Muscle of back (tissue), 13 donors: ENCODE measurements at places on chromosomes 5 and 9. TPM values are rescaled to one million over a fixed set of nuclear protein-coding genes. Genes with fewer than 3 reads are reported as not detected.
A peak's percentile ranks its signal among the peaks of the same experiment; 100 is the strongest.

DNA sequence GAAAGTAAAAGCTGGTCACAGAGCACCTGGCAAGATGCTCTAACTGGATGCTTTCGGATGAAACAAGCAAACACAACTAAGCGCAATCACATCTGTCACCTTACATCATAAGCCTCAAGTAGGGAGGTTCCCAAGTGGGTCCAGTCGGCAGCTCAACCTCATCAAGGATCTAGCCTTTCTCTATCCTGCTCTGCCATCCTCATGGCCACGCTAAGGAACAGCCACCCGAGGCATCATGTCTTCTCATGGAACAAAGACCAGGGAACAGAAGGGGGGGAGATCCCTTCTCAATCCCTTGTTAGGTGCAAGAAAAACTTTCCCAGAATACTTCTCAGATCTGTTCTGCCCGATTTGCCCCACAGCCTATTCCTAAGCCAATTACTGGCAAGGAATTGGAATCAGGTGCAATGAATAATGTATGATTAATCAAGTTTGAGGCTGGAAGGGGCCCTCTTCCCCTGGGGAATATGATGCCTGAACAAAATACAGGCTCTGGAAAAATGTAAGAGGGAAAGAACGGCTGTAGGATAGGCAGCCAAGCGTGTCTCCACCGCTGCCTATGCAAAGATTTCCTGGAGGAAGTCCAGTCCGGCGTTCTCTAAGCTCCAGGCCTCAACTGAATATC, 1.3 kb upstream of the HABP4 start:
- no peak for DNase-seq

GRCh38 chr9:100308965-100309564, 43.7 kb downstream of the TEX10 start:
- no peak for DNase-seq

DNA sequence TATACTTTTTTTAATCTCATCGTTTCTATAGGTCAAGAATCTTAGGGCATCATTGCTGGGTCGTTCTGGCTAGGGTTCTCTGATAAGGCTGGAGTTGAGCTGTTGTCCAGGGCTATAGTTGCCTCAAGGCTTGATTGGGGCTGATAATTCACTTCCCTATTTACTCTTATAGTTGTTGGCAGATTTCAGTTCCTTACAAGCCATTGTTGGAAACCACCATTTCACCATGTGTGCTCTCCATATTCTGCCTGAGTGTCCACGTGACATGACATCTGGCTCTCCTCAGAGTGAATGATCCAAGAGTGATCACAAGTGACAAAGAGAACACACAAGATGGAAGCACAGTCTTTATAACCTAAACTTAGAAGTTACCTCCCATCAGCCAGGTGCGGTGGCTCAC, 852.2 kb downstream of the EFNA5 start:
- DNase-seq: no peak

DNA sequence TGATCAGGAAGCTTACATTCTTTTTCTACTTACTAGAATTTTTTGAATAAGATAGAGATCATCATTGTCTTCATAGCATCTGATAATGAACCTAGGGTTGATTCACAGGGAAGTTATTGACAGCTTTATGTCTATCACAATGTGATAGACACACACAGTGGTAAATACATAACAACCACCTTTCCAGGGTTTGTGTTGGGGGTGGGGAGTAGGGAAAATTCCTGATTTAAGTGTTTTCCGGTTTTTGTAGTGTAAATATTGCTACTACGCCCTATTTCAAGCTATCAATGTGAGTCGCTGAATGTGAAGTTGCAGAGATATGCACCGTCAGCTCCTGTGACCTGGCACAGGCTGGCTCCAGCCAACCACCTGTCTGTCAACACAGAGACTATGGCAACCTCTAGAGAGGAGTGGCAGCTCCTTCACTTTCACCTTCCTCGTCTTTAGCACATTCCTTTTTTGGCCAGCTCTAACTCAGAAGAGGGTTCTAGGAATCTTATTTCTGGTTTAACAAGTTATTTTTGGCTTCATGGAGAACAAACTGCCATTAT, 224.9 kb downstream of the MAT2B start:
- DNase-seq: no peak

GRCh38 chr5:124079062-124079461, 567.1 kb downstream of the CSNK1G3 start:
- no peak for DNase-seq

DNA sequence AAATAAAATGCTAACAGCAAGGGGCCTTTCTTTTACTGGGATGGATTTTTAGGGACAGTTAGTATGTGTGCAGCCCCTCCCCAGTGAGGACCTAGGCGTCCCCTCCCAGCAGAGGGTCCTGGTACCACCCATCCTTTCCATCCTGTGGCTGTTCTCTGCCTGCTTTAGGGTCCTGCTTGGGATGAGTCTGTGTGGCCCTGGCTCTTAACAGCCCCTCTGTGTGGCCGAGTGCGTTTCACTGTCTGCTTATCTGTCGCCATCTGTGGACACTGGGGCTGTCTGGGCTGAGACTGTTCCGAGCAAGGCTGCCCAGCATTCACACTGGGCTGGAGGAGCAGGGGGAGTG, 17.0 kb downstream of the WNK2 start:
- no peak for DNase-seq

- no peak for DNase-seq
Observed at GRCh38 chr5:57601996-57602395, 119.4 kb upstream of the ACTBL2 start.

DNA sequence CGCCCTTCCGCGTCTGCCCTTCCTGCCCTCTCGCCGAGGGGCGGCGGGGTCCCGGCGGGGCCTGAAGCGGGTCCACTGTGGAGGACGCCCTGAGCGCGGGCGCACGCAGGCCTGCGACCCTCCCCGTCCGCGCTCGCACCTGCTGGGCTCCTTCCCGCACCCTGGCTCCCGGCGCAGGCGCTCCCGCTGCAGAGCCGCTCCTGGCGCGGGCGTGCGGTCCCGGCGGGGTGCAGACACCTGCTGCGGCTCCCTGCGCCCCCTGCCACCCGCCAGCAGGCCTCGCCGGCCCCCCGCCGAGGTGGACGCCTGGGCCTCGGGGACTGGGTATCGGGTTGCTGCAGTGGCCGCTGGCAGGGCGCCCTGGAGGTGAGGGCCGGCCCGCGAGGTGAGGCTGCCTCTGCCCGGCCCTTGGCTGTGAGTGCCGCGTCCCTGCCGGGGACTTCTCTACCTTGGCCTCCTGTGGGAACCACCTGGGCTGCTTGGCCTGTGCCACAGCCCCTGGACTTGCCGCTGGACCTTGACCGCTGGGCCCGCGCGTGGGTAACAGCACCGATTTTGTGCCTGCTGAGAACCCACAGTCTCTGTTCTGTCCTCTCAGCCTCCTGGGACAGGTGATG, 627 bp downstream of the ARRDC1 start:
- no peak for DNase-seq

DNA sequence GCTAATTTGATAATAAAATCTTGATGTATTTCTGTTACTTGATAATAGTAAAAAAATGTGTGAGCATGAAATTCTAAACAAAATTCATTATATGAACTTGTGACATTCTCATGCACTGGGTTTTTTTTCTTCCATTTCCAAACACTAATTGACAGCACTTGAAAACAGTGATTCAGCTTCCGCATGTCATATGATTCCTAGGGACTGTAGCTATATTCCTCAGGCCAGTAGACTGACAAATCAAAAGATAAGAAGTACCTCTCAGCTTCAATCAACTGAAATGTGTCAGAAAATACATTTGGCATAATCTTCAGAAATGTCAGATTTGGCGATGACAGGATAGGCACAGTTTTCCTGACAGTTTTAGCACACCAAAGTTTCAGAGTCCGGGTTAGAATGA, 52.5 kb downstream of the EFNA5 start:
- DNase-seq: no peak

- DNase-seq: no peak
Observed at GRCh38 chr5:81234299-81234698, 1.2 kb downstream of the CKMT2 start.

DNA sequence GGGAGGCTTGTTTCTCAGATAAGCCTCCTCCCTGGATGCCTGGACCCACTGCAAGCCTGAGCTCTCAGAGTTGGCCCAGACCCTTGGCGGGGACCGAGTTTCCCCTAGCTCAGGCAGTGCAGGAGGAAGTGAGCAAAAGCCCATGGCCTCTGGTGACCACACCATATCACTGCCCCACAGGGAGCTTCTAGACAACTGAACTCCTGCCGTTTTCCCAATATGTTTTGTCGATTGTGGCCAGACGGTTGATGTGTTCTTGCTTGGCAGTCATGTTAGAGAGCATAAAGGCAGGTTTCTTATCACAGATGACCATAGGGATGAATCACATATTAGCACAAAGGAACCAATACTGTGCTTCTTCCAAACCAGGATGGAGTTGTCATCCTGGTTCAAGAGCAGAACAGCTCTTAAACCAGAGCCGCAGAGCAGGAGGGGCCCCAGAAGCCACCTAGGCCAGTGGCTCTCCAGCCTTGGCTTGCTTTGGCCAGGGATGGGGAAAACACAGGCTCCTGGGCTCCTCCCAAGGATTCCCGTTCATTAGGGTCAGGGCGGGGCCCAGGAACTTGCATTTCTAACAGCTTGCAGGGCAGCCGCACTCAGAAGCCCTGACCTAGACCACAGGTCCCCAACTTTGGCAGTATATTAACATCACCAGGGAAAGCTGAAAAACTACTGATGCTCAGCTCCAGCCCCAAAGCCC, 113.1 kb upstream of the TBC1D2 start:
- DNase-seq: no peak

DNA sequence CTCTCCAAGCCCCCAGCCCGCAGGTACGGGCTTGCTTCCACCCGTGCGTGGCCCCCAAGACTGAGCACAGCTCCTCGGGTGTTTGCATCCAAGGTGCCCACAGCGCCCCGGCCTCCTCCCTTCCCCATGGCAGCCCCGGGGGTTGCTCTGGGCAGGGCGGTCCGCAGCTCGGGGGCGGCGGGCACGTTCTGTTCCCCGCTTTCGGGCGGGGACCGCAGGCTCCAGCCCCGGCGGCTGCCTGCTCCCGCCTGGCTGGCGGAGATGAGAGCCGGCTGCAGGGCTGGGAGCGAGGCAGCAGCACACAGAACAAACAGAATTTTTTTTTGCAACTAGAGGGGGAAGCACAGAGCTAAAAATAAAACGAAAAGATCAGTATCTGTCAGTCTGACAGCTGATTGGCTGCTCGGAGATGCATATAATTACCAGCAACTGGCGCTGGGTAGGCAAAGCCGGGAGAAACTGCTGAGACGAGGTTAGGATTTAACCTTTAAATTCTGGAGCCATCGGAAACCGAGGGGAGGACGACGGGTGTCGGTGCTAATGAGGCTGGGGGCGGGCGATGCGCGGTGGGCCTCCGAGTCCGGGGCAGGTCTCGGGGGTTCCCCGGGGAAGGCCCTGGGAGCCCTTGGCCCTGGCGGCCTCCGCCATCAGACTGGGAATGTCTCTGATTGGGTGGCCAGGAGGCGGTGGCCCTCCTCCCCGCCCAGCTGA, 142.7 kb upstream of the IER5L start:
- DNase-seq: peak; percentile 91

DNA sequence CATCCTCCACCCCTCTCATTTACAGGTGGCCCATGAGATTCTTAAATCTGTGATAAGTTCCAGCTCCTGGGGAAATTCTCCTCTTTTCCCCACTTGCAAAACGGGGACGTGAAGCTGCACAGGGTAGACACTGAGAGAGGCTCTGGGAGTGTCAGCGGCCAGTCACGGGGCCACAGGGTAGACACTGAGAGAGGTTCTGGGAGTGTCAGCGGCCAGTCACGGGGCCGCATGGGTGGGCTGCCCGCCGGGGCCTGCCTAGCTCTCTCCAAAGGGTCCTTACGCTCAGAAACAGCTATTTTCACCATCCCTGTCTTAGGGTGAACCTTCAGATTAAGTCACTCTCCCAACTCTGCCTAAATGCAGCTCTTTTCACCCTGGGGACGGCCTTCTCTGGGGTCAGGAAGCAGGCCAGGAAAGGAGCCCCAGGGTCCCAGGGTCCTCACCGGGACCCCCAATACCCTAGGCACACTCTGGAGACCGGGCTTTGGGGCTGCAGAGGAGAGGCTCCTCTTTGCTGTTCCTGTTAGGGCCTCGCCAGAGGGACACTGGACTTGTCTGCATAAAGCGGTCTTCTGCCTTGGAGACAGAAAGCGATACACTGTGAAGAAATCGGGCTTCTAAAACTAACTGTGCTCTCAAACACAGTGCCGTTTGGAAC, 1.5 kb downstream of the FAM78A start:
- no peak for DNase-seq

DNA sequence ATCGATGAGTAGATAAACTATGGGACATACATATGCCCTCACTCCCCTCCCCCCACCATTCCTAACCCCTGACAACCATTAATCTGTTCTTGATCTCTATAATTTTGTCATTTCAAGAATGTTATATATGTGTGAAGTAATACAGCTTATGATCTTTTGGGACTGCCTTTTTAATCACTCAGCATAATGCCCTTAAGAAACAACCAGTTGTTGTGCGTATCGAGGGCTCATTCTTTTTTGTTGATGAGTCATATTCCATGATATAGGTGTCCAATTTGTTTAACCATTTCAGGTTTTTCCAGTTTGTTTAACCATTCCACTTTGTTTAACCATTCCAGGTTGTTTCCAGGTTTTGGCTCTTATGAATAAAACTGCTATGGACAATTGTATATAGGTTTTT, 75.6 kb downstream of the ARHGEF28 start:
- no peak for DNase-seq

GRCh38 chr5:97100476-97100875, 41.9 kb downstream of the LIX1 start:
- peak; percentile 14 for DNase-seq

GRCh38 chr9:109474944-109475343, 23.2 kb downstream of the PTPN3 start:
- DNase-seq: no peak

- no peak for DNase-seq
Observed at GRCh38 chr9:129816501-129817435, 7.2 kb downstream of the TOR1A start.

DNA sequence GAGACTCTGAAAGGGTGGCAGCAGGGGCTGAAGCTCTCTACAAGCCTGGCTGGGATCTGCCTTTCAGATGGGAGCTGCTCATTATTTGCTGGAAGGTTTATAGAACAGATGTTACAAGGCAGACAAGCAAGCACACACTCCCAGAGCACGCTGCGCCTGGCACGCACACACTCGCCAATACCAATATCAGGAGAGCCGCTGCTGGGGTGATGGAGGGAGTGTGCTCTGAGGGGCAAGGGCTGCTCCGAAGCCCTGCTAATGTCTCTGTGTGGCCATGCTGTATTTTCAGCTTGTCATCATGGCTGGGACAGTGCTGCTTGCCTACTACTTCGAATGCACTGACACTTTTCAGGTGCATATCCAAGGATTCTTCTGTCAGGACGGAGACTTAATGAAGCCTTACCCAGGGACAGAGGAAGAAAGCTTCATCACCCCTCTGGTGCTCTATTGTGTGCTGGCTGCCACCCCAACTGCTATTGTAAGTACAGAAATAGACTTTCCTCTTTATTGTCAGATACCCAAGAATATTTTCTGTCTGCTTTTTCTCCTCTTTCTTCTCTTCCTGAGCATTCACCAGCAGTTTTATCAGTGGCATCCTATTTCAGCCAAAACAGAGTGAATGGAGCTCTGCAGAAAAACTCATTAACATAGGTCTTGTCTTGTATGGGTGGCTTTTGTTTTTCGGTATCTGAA, 115.1 kb downstream of the BAAT start:
- DNase-seq: no peak

GRCh38 chr5:55231919-55232270, 1.5 kb downstream of the CCNO start:
- DNase-seq: no peak

- DNase-seq: no peak
Observed at GRCh38 chr5:40486437-40487275, 193.1 kb upstream of the PTGER4 start.

PTGER4 gene
- 9.4 TPM for polyA plus RNA-seq

PCYOX1L gene
- 7.1 TPM for polyA plus RNA-seq

KYAT1 gene
- polyA plus RNA-seq: 6.2 TPM

PCDHA1 gene
- polyA plus RNA-seq: not detected

NDFIP1 gene
- 68.2 TPM for polyA plus RNA-seq

IL5 gene
- polyA plus RNA-seq: not detected

RPP25L gene
- polyA plus RNA-seq: 18.0 TPM
